ENCODE measurements at places on chromosomes 6 and 20.
A peak's percentile ranks its signal among the peaks of the same experiment; 100 is the strongest.

DNA sequence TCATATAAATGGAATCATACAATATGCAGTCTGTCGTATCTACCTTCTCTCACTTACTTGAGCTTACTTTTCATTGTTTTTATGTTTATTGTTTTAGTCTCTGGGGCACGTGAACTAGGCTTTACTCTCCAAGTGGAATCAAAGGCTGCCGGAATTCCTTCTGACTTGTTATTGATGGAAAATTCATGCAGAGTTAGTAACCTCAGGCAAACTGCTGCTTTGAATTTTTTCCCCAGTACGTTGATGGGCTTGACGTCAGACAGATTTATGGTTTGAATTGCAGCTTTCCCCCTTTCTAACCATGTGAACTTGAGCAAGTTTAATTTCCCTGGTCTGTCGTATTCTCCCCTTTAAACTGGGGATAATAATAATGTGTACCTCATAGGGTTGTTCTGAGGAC lies 68.6 kb downstream of the ZDHHC14 start:
- peak; percentile 21 for DNase-seq

GRCh38 chr6:158697811-158698210 lies 48.0 kb downstream of the SYTL3 start:
- DNase-seq: no peak

DNA sequence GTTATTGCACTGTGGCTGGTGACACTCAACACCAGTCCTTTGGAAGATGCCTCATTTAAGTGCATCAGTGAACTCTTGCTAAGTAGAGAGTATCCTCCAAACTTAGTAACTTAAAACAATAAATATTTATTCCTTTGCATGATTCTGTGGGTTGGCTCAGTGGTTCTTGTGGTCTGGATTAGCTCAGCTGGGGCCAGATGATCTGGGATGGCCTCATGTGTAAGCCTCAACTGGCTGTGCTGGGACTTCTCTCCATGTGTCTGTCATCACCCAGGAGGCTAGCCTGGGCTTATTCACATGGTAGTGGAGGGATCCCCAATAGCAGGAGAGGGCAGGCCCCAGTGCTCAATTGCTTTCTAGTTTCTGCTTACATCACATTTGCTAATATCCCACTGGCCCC lies 8.3 kb downstream of the LRRN4 start:
- no peak for DNase-seq

DNA sequence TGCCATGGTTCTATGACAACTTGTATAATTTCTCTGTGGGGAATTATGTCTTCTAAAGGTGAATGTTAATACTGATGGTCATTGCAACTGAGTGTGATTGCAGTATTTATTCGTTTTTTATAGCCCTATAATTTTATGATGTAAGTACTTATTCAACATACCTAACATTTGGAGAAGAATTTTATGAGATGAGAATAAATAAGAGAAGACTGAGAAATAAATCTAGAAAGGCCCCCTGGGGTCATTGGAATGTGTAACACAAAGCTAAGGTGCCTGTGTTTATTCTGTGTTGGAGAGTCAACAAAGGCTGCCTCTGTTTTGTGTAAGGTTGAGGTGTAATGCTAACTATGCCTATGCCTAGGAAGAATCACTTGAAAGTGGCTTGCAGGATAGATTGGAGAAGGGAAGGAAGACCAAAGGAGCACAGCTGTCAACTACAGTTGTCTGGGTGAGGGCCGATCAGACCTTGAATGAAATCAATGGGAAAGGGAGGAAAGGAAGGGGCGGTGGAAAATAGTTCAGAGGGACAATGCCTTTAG lies 1076.7 kb downstream of the KIF16B start:
- DNase-seq: no peak

DNA sequence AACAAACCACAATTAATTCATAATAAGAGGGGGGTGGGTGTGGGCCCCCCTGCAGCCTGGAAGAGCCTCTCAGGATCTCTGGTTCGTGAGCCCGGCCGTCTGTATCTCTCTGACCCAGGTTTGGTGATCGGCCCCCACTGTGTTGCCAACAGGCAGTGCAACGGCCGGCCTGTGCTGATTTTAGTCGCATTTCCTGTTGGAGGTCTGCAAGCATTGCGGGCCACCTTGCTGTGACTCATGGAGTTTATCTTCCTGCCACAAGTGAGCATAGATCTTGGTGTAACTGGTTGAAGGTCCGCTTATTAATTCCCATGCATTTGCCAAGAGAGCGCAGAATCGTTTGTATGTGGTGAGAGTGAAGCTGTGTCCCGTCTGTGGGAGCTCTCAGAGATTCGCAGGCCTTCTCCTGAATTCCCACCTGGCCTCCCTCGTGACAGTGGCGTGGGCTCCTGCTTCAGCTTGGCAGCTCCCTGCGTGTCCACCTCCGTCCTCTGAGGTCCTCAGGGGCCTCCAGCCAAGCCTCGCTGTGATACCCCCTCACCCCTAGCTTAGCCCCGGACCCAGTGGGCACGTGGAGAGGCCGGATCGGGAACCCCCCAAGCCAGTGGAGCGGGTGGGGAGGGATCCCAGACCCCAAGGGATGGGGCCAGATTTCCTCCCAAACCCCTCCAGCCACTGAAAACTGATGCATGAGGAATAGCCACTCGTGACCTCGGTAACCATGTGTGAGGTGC lies 269.8 kb downstream of the CDH4 start:
- no peak for DNase-seq

DNA sequence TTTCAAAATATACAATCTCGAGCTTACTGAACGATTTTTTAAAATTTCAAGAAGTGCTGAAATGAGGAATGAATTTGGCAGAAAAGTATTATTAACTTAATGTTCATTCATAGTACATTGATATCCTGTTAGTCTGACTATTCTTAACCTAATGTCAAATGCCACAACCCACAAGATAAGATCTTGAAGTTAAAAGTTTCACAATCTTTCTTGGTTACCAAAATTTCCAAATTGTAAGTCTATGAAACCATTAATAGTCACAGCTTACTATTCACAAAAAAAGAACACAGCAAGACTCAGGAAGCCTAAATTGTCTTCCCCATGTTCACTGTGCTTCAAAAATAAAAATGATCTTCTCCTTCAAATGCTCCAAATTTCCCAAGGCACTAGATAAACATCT lies 71.3 kb downstream of the HACE1 start:
- DNase-seq: no peak

DNA sequence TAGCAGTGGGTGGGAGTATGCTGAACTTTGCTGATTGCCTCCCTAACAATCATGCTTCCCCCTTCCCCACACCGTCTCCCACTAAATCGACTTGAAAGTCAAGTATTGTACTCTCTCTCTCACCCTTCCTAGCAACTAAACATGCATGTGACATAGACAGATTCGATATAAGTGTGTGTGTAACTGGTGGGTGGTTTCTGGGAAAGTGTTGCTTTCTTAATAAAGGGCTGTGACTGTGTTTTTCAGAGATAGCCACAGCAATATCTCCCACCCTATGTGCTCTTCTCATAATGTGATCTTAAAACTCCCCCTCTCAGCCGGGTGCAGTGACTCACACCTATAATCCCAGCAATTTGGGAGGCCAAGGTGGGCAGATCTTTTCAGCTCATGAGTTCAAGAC lies 49.3 kb upstream of the E2F3 start:
- no peak for DNase-seq

- DNase-seq: no peak
Measured at GRCh38 chr6:87330961-87331360, 1.9 kb upstream of the GJB7 start.

GRCh38 chr6:156814036-156814581 lies 36.9 kb downstream of the ARID1B start:
- DNase-seq: no peak

DNA sequence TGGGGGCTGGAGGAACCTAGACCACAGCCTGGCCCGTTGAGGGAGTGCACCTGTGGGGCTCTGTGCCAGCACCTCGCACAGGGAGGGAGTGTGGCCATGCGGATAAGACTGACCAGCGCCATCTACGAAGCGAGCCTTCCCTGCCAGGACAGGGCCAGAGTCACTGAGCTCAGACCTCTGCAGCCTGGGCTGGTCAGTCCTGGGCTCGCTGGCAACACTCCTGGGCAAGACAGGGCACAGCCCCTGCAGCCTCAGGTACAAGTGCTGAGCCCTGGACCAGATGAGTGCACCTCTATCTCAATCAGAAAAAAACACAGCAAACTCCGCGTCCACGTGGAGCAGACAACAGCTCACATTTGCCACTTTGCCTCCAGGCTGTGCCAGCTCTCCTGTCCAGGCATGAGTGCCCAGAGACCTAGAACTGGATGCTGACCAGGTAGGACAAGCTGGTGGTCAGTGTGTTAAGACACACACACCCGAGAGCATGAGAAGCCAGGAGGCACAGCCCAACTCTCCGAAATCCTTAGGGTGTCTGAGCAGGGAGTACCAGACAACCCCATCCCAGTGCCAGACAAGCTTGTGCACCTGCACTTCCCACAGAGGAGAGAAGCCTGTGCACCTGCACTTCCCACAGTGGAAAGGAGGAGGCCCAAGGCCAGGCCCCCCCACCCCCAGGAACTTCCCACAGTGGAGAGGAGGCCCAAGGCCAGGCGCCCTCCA lies 4.9 kb downstream of the ARFRP1 start:
- DNase-seq: no peak

GRCh38 chr6:130935978-130936377 lies 108.8 kb downstream of the SMLR1 start:
- DNase-seq: no peak

GRCh38 chr20:50903353-50904051 lies 27.7 kb downstream of the ADNP start:
- DNase-seq: no peak

DNA sequence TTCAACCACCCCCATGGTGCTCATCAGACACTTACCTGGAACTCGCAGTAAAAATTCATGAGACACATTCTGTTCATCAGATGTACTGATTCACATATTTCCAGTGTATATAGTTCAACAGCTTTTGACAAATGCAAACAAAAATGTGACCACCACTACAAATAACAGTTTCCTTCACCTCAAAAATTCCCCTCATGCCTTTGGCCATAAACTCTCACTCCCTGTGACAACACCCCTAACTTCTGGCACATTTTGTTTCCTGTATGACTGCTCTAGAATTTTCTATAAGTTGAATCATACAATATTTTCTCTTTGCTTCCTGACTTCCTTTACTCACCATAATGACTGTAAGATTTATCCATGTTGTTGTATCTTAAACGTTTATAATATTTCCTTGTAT lies 63.7 kb downstream of the C6orf118 start:
- DNase-seq: no peak

GRCh38 chr20:5039255-5039657 lies 37.9 kb upstream of the SLC23A2 start:
- no peak for DNase-seq

DNA sequence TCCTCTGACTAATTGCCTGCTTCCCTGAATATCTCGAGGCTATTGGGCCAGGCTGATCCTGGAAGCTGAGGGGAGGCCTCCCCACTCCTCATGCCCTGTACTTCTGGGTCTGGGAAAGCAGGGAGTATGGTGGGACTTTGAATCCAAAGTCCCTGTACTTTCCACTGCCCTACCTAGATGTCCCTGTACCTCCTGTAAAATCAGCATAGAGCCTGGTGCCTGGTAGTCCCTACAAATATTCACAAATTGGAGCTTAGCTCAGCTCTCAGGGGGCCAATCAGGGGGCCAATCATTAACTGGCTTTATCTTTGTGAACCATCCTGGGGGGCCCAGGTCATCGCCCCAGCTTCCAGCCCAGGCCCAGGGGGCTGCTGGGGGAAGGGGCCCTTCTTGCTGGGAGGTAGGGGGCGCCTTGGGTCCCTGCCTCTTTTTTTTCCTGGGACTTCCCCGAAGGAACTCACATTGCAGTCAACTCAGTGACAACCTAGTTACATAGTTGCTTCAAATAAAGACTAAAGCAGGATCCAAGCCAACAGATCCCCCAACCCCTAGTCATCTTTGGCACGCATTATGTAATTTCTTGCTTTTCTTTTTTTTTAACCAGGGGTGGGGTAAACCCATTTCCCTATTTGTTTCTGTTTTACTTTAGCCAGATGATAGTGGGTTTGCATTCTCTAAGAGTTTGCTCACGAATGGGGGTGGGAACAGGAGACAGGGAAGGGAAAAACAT lies 6.9 kb upstream of the VEGFA start:
- DNase-seq: no peak

DNA sequence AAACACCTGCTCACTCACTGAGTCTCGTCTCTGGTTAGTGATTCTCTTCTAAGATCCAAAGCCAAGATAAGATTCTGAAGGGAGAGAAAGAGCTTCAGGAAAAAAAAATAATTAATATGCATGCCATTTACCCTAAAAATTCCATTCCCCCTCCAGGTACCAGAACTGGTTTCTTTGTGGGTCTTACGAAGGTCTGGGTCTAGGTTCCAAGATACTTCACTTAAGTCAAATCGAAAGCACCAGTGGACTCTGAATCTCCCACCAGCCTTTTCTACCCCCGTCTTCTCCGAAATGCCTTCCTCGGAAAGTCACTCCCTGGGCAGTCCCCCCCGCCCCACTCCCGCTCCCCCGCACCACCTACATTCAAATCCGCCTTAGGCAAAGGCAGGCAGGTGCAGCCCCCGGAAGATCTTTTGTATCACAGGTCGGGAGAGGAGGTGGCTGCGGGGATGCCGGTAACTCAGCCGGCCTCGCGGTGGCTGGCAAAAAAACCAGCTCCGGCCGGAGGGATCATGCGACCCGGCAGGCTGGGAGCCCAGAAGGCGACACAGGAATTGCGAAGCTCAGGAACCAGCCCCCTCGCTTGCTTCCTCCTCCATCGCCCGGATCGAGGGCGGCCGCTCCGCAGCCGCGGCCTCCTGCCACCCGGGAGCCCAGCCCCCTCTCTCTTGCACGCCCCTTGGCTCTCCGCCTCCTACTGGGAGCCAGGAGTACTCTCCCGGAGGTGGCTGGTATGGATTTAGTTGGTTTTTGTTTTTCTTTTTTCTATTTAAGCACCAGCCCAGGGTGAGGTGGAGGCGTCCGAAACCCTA lies at the start of gene BCL2L1:
Gene BCL2L1 (minus strand): TSS at position 612 of the 812 bp plus-strand sequence. CDS start 650 bp downstream, outside the sequence.
- DNase-seq: peak; percentile 57

GRCh38 chr6:144678844-144679243 lies 393.7 kb downstream of the UTRN start:
- DNase-seq: no peak

DNA sequence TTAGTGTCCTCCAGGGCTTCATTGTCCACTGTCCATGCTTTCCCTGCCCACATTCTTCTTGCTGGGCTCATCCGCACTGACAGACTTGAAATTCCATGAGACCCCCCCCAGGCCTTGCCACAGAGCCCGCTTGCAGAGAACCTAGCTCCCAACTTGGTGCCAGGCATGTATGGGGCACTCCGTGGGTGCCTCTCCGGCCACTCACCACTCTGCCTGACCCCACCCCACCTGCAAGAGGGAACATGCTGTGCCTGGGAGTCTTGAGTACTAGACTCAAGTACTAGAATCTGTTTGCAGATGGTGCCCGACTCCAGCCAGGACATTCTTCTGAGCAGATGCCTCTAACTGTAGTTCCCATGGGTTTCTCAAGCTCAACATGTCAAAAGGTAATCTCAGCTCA lies 47.9 kb downstream of the TRERF1 start:
- DNase-seq: no peak

GRCh38 chr6:56902641-56903464 lies 52.1 kb upstream of the BEND6 start:
- no peak for DNase-seq

All from smooth muscle cell of the brain vasculature (primary cell).